ENCODE measurements at places on chromosomes 6 and 20.

GRCh38 chr6:152682141-152682540 lies 15.6 kb upstream of the MYCT1 start:
- peak; percentile 81 for DNase-seq

DNA sequence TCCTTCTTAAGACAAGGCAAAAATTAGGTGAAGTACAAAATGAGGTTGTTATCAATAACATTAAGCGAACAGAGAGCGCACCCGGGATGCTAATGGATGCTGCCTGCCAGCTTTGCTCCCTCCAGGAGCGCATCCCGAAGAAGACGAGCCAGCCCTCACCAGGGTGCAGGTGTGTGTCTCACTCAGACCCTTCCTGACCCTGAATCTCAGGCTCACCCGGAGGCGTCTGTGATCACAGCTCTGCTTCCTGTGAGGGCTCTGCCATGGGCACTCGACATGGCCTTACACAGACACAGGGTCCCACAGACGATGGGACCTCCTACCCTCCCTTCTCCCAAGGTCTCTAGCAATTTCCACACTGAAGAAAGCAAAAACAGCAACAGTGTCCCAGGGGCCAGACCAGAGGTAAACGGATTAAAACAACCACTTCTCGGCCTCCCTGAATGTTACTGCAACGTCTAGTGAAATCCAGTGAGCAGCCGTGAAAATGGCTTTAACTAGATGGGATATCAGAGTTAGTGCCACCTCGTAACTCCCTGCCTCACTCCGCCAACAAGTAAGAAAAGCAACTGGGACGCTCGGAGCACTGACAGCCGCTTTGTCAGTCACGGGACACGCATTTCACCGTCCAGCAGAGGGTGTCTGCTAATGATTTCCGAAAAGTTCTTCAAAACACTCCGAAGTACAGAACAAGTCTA lies 11.7 kb downstream of the ZBTB46 start:
- DNase-seq: peak; percentile 64

- DNase-seq: peak; percentile 72
These were observed 68.8 kb downstream of the CDC5L start for GRCh38 chr6:44456070-44456965.

GRCh38 chr6:25883536-25883935 lies 9.5 kb upstream of the SLC17A3 start:
- DNase-seq: no peak

DNA sequence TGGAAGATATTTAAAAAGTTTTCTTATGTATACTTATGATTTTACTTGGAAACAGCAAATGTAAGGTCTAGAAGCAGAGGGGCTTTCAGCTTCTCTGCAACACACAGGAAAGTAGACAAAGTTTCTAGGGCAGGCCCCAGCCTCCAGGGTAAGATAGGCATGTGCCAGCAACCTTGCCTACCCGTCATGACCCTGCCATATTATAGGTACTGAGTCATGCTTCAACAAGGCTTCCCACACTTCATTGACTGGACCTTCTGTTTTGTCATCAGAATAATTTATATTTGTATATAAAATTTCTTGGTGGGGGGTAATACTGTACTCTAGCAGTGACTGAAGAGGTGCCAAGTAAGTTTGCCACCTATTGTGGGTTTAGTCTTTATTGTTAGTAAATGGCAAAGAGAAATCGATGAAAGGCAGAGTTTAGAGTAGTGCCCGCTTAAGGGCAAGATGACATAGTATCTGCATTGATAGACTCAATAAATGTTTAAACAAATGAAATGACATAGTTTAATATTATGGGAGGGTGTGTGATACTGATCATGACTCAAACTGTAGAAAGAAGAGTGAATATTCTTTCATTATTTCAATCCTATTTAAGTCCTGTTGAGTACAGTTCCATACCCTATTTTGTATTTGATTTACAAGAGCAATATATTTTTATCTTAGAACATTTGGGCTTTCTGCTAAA lies 95.6 kb downstream of the JARID2 start:
- DNase-seq: no peak

DNA sequence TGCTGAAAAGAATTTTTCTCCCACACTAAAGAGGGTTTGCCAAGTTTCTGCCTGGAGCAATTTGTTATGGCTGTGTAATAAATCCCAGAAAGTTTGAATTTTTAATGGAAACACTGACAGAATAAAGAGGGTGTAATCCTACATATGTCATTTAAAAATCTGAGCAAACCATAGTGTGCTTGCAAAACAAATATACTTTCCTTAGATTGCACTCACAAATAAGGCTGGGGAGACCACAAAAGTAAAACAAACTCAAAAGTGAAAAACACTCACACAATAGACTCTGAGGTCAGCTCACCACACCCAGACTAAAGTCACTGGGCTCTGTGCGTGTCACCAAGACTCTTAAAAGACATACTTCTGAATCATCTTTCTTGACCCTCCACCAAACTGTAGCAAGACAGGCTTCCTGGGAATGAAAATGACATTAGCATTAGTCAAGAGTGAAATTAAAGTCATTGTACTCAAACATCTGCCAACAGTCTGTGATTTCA lies 4.8 kb upstream of the ATXN1 start:
- no peak for DNase-seq
